ENCODE measurements at places on chromosomes 6 and 20.

DNA sequence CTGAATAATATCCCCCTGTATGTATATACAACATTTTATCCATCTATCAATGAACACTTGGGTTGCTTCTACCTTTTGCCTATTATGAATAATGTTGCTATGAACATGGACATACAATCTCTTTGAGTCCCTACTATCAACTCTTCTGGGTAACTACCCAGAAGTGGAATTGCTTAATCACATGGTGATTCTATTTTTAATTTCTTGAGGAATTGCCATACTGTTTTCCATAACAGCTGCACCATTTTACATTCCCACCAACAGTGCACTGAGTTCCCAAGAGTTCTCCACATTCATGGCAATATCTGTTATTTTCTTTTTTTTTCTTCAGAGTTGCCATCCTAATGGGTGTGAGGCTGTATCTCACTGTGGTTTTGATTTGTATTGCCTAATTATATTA lies 88.3 kb downstream of the ZHX3 start:
- DNase-seq = no peak

GRCh38 chr6:130944486-130944885 lies 117.3 kb downstream of the SMLR1 start:
- DNase-seq = no peak

DNA sequence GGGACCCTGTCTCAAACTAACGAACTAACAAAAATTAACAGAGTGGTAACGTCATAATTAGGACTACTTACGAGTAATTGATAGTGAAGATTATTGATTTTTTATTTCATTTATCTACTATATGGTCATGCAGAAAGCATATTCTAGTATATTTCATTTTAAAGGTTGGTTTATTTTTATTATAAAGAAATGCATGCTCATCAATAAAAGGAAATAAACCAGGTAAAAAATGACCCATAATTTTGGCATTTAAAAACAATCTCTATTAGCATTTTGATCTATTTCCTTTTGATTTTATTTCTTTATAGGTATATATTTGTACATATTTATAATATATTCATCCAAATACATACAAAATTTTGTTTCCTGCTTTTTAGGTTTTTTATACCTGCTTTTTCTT lies 401.4 kb upstream of the ID4 start:
- no peak for DNase-seq

DNA sequence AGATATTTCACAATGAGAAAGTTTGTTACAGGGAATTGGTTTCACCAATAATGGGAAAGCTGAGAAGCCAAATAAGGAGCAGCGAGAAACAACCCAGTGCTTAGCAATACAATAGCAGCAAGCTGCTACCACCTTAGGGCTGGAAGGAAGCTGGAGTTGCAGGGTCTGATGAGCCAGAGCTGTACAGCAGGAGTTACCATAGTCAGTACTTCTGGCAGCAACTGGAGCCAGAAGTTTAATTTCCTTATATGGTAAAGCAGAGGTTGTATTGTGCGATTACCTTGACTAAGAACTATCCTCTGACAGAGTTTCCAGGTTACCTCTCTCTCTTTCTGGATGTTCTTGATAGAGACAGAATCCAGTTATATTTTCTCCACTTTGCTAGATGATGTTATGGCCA lies 137.1 kb upstream of the OLIG3 start:
- DNase-seq = no peak

GRCh38 chr6:170108456-170108855 lies 182.4 kb downstream of the DLL1 start:
- no peak for DNase-seq

- no peak for DNase-seq
Measured at GRCh38 chr20:22744341-22745193, 160.2 kb upstream of the FOXA2 start.

- no peak for DNase-seq
Measured at GRCh38 chr20:57065646-57066045, 200.8 kb downstream of the BMP7 start.

DNA sequence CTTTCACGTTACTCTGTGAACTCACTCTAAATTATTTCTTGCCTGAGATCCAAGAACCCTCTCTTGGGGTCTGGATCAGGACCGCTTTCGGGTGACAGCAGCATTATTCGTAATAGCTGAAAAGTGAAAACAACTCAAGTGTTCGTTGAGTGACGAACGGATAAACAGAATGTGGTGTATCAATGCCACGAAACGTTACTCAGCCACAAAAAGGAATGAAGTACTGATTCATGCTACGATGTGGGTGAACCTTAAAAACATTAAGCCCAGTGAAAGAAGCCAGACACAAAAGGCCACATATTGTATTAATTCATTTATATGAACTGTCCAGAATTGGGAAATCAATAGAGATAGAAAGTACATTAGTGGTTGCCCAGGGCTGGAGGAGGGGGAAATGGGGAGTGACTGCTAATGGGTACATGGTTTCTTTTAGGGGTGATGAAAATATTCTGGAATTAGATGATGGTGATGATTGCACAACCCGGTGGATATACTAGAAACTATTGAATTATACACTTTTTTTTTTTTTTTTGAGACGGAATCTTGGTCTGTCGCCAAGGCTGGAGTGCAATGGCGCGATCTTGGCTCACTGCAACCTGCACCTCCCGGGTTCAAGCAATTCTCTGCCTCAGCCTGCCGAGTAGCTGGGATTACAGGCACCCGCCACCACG lies 8.4 kb downstream of the PTGIS start:
- DNase-seq = no peak

DNA sequence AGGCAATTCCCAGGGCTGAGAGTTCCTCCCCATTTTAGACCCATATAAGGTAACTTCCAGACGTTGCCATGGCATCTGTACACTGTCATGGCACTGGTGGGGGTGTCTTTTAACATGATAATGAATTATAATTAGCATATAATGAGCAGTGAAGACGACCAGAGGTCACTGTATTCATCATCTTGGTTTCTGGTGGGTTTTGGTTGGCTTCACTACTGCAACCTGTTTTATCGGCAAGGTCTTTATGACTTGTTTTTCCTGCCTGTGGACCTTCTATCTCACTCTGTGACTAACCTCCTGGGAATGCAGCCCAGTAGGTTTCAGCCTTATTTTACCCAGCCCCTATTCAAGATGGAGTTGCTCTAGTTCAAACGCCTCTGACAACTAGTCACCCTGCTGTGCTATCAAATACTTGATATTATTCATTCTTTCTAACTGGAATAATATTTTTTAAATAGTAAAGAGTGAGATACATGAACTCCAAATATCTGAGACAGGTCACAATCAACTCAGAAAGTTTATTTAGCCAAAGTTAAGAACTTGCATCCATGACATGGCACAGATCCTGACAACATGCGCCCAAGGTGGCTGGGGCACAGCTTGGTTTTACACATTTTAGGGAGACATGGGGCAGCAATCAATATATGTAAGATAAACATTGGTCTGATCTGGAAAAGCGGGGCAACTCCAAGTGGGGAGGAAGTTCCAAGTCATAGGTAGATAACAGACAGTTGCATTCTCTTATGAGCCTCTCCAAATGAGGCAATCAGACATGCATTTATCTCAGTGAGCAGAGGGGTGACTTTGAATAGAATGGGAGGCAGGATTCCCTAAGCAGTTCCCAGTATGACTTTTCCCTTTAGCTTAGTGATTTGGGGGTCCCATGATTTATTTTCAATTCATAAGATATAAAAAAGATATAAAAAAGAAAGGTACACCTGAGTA lies 1.2 kb upstream of the UFL1 start:
- DNase-seq = no peak

DNA sequence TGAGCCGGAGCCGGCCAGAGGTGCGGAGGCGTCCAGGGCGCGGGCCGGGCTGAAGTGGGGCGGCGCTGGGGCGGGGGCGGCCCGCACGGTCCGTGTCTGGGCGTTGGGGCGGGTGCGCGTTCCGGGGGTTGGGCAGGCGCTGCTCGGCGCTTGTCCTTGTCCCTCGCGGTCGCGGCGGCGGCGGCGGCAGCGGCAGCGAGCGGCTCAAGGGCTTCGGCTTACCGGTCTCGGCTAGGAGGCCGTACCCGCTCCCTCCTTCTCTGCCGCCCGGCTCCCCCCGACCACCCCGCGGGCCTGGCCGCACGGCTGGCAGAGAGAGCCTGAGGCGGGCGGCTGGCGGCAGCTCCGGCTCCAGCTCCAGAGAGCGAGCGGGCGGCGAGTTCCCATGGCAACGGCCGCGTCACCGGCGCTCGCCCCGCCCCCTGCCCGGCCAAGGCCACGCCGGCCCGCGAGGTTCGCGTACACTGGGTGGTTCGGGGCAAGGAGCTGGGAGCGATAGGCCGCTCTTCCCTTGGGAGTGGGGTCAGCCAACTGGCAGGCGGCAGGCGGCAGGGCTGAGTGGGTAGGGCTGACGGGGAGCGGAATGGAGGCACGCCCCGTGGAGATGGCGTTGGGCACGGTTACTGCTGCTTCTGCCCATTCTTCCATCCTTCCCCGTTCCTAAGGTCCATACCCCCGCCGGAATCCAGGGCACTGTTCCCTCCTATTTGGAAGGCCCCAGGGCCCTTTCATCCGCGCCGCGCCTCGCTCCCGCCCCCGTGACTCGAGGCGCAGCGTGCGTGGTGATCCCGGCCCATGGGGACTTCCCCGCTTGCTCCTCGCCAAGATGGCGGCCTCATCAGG lies at the start of gene LRRC73:
LRRC73 (minus strand) TSS at position 363 of the 843 bp plus-strand sequence. CDS start 561 bp downstream, outside the sequence.
- DNase-seq = peak; percentile 70

- DNase-seq = no peak
Measured at GRCh38 chr20:16778159-16778558, 30.0 kb downstream of the OTOR start.

DNA sequence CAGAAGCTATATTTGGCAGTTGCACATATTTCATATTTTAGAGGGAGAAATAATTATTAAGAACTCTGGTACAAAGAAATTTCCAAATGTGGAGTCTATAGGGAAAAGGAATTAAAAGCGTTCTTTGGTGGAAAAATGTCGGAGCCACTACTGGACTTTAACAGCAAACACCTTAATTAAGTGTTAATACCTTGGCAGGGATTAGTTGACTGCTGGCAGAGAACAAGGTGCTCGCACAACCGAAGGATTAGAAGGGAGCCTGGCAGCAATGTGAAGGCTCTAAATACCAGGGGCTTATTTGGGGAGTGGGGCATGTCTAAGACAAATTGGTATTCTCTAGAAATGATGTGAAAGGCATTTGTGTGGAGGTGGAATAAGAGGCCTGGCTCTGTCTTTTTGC lies 98.9 kb downstream of the PAK5 start:
- no peak for DNase-seq

- no peak for DNase-seq
Measured at GRCh38 chr20:49569411-49570115, 1.6 kb upstream of the PTGIS start.

- no peak for DNase-seq
Measured at GRCh38 chr6:27605401-27606342, 132.8 kb upstream of the ZNF184 start.

- no peak for DNase-seq
Measured at GRCh38 chr6:135030532-135031178, 24.0 kb downstream of the HBS1L start.
